ENCODE measurements at places on chromosomes 6 and 20.
A peak's percentile ranks its signal among the peaks of the same experiment; 100 is the strongest.

DNA sequence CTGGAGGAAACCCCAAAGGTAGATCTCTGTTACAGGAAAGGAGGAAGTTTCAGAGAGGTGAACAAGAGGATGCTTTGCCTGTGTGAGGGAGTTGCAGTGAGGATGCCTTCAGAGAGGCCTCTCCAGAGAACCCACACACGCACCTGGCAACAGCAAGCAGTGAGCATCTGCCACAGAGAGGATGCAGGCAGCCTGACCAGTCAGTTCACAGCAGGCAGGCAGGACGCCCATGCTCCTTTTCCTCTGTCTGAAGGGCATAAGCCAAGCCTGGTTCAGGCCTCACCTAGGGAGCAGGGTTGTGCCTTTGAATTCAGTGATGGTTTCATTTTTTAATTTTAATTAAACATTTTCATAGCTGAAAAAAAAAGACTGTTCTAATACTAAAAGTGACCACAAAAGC is 346.0 kb upstream of the MARCKS start:
- DNase-seq = no peak

DNA sequence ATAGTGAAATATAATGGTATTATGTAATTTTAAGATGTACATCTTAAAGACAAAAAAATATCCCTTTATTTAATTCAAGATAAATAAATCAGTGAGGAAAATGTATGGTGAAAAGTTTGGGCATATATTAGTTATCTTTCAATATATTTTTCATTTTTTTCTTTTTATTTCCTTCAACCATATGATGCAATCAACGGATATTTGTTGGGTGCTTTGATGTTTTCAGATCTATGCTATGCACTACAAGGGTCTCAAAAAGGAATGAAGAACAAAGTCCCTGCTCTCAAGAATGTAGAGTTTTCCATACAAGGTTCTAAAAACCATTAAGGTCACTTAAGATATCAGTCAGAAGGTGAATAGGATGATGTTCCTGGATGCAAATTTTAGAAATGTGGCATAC is 258.0 kb downstream of the KHDC1L start:
- DNase-seq = no peak

GRCh38 chr20:3785240-3786125 is 1.1 kb downstream of the CENPB start:
- no peak for DNase-seq

DNA sequence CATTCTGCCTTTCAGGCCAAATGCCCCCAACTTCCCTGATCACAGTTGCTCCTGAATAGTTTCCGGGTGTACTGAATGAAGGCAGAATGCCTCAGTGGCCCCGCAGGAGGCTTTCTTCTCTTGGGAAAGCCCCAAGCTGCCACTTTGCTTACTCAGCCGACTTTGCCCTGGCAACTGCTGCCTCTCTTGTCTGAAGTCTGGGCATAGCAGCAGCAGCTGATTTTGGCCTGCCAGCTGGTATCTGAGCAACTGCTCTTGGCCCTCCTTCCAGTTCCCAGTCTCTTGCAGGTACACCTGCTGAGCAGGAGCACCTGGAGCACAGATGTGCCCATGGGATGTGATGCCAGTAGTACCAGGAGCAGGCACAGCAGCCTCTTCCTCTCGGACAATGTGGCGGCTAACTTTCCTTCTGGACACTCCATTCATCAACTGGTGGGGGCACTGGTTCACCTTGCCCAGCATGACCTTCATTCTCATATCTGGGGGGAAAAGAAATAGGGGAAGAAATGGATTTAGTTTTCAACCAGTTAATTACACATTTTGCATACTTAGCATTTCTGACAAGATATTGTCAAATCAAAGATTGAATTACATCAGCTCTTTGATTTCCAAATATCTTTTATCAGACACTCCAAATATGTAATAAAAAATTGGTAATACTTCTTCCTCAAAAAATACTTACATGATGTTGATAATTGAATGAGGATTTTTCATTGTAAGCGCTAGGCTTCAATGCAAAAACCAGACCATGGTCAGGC is 468.2 kb downstream of the PKHD1 start:
- no peak for DNase-seq

DNA sequence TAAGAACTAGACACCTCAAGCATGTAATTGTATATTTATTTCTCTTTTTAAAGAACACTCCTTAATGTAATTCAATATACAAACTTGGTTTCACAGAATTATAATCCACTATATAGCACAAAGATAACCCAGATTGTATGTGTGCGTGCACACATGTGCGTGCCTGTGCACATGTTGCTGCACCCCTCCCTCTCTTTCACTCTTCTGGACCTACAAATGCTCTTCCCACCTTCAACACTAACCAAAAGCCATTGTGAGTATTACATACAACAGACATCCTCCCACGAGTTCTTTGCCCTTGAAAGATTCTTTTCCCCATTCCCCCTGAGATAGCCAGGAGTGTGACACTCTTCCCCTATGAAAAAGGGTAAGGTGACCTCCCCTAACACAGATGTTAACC is 193.5 kb downstream of the HIVEP2 start:
- no peak for DNase-seq

DNA sequence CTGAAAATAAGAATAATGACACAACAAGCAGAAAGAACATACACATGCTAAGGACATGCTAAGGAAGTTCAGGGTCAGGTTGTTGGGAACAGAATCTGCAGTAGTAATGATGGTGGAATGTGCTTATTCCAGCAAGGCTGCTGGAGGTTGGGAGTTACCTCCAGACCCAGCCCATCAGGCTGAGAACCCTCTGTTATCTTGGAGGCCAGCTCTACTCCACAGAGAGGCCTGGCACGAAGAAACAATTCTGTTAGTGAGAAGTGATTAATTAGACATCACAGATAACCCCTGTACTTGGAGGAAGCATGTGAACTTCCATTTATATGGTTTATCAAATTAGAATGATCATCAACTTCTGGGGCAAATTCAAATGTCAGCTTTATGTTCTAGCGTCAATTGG is 22.1 kb upstream of the ARHGAP18 start:
- no peak for DNase-seq

GRCh38 chr6:150420428-150420827 is 51.6 kb downstream of the IYD start:
- DNase-seq = no peak

- DNase-seq = no peak
Observed at GRCh38 chr6:56168596-56168995, 78.8 kb downstream of the COL21A1 start.

DNA sequence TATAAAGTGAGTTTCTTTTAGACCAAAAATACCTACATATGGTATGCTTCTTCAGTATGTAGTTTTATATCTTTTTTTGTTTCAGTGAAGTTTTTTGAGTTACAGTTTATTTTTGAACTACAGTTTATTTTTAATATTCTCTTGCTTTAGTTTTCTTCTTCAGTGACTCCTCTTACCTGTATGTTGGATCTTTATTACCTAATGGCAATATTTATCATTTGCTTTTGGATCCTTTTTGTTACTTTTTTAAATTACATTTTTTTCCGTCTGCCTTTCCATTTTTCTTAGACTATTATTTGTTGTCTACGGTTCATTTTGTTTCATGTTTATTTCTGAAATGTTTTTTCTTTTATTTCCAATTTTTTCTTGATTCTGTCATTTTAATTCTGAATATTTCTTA is 71.9 kb downstream of the SMAP1 start:
- DNase-seq = no peak

DNA sequence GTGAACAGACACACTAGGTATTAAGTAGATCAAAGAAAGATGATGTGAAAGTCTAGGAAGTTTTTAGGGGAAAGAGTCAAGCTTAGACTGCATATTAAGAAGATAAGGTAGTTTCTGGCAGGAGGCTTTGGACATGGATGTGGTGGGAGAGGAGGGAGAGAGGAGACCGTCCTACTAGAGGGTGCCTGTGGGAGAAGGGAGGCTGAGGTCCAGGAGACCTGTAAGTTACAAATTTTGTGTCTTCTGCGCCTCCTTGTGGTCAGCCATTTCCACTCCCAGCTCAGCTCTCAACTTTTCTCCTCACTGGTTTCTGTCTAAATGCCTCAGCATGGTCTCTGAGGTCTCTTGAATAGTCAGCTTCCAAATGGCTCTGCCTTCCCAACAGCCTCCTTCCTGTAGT is 193.5 kb downstream of the UNC5CL start:
- DNase-seq = peak; percentile 55

DNA sequence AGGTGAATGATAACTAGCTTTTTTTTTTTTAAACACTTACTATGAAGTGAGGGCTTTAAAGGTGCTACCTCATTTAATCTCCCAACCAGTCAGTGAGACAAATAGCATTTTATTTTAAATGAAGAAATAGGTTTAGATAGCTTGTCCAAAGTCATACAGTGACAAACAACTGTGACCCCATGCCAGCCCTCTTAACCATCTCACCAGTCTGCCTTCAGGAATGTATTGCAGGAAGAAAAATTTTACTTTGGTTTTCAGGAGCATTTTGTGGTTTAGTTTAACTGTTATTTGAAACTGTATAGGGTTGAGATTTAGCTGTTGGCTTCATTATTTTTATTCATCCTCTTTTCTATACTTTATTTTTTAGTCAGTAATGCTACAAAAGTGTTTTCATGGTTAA is 18.6 kb downstream of the DSE start:
- DNase-seq = no peak

DNA sequence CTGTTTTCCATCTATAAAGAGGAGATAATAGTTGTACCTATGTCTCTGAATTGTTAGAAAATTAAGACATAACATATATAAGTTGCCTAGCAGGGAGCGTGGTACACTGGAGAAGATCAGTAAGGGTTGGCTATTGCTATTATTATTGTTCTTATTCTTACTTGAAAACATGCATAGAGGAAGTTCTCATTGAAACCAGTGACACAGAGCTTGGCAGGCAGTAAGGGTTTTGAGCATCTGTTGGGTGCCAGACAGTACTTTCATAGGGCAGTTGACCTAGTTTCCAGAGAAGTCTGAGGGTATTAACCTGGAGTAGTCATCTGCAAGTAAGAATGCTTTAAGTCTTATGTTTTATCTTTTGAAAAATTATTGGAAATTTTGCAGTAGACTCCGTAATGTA is 13.3 kb upstream of the SGK1 start:
- no peak for DNase-seq

- no peak for DNase-seq
Observed at GRCh38 chr6:48553467-48554189, 442.6 kb upstream of the PTCHD4 start.

GRCh38 chr6:35206346-35206745 is 7.4 kb upstream of the SCUBE3 start:
- DNase-seq = no peak

DNA sequence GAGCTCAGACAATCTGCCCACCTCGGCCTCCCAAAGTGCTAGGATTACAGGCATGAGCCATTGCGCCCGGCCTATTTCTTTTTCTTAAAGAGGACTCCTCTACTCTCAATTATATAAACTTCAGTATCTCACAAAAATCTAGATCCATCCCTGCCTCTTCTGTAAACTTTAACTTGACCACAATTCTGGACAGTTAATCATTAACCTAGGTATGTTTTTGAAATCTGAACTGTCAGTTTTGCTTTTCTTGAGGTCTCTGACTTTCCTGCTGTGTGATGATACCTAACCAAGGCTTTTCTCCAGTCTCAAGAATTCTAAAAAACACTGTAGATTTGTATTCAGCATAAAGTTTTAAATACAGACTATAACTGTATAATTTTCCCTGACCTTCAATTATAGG is 388.2 kb upstream of the SYNCRIP start:
- DNase-seq = no peak

GRCh38 chr6:41508479-41508878 is 37.7 kb upstream of the FOXP4 start:
- DNase-seq = no peak

- DNase-seq = no peak
Observed at GRCh38 chr6:151290877-151291721, 51.3 kb downstream of the AKAP12 start.

GRCh38 chr20:49594931-49595315 is 27.0 kb upstream of the PTGIS start:
- no peak for DNase-seq

DNA sequence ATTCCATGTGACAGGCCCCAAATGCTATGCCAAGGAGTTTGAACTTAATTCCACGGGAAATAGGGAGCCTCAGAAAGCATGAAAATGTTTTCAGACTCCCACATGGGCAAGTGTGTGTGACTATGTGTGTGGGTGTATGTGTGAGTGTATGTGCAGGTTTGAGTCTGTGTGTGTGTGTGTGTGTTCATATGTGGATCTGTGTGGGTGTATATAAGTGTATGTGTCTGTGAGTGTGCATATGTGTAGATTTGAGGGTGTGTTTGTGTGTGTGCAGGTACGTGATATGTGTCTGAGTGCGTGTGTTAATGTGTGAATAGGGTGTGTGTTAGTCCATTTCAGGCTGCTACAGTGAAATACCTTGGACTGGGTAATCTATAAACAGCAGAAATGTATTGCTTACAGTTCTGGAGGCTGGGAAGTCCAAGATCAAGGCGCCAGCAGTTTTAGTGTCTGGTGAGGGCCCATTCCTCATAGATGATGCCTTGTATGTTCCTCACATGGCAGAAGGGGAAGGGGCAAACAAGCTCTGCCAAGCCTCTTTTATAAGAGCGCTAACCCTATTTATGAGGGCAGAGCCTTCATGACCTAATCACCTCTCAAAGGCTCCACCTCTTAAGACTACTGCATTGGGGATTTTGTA is 181.1 kb upstream of the TAB2 start:
- DNase-seq = no peak

DNA sequence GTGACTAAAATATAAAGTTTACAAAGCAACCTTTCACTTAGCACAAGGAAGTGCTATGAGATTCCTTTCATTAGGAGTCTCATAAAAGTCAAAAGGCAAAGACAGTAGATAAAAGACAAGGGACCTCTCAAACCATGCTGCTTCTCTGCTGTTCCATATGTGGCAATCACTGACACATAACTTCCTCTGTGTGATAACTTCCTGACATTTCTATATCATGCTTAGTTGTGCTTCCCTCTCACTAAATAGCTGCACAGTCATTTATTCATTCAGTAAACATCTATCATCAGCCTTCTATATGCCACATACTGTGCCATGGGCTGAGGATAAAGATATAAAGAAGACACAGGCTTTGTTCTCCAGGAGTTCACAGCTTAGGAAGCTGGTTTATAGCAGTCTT is 214.8 kb upstream of the GRIK2 start:
- no peak for DNase-seq

DNA sequence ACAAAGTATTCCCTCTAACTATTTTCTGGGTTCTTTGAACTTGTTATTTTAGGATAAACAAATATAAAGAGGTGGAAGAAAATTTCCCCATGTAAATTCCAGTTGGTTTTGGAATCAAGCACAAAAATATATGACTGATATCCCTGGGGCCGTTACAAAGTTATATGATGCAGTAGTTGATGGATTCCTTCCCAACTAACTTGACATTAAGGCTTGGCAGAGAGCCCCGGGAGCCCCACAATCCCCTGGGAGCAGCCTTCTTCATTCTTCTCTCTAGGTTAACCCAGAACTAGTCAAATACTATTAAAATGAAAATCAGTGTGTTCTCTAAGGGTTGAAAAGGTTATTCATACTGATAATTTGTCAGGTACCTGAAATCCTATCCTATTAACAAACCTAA is 508.9 kb upstream of the SOX4 start:
- DNase-seq = no peak

GRCh38 chr20:5195655-5196054 is 68.8 kb downstream of the CDS2 start:
- no peak for DNase-seq

Measured in HEK293T (cell line).